ENCODE measurements at places on chromosomes 11 and 22. TPM values are rescaled to one million over a fixed set of nuclear protein-coding genes. Genes with fewer than 3 reads are reported as not detected.

The PKDREJ gene
- 0.03 TPM for polyA plus RNA-seq

The DUSP8 gene
- 1.1 TPM for polyA plus RNA-seq

The PRRG4 gene
- polyA plus RNA-seq: 1.4 TPM

The PANX3 gene
- polyA plus RNA-seq: not detected

The CSF2RB gene
- polyA plus RNA-seq: not detected

The APOA4 gene
- not detected for polyA plus RNA-seq

The ASPHD2 gene
- 8.3 TPM for polyA plus RNA-seq

The CNTN5 gene
- polyA plus RNA-seq: not detected

The APOA1 gene
- polyA plus RNA-seq: 0.60 TPM

The SULT4A1 gene
- 4.7 TPM for polyA plus RNA-seq

The ZDHHC5 gene
- polyA plus RNA-seq: 15.7 TPM

The SOX10 gene
- polyA plus RNA-seq: 1.3 TPM

The POU2F3 gene
- 0.79 TPM for polyA plus RNA-seq

The APOL4 gene
- not detected for polyA plus RNA-seq

The PAMR1 gene
- polyA plus RNA-seq: 0.70 TPM

The RASL10A gene
- polyA plus RNA-seq: 0.99 TPM

The LARGE2 gene
- polyA plus RNA-seq: 97.8 TPM

The ANGPTL5 gene
- not detected for polyA plus RNA-seq

The UPK2 gene
- 0.74 TPM for polyA plus RNA-seq

The OR2D3 gene
- 0.21 TPM for polyA plus RNA-seq

The P2RX6 gene
- not detected for polyA plus RNA-seq

All from GM23338 (cell line).